Right atrium auricular region (tissue), 2 donors: ENCODE measurements at places on chromosomes 6 and 20. TPM values are rescaled to one million over a fixed set of nuclear protein-coding genes. Genes with fewer than 3 reads are reported as not detected.

- DNase-seq, result peak; percentile 70
These were observed 31.9 kb downstream of the NTSR1 start for GRCh38 chr20:62740286-62741141.

- peak; percentile 74 for DNase-seq
These were observed 765 bp upstream of the NKAIN2 start for GRCh38 chr6:123802697-123803503.

GRCh38 chr20:13625304-13625979 is 13.3 kb downstream of the TASP1 start:
- DNase-seq, result no peak

- no peak for DNase-seq
These were observed 117.1 kb downstream of the GRM4 start for GRCh38 chr6:34028691-34029360.

GRCh38 chr6:435441-436307 is 44.1 kb downstream of the IRF4 start:
- DNase-seq, result peak; percentile 43

DNA sequence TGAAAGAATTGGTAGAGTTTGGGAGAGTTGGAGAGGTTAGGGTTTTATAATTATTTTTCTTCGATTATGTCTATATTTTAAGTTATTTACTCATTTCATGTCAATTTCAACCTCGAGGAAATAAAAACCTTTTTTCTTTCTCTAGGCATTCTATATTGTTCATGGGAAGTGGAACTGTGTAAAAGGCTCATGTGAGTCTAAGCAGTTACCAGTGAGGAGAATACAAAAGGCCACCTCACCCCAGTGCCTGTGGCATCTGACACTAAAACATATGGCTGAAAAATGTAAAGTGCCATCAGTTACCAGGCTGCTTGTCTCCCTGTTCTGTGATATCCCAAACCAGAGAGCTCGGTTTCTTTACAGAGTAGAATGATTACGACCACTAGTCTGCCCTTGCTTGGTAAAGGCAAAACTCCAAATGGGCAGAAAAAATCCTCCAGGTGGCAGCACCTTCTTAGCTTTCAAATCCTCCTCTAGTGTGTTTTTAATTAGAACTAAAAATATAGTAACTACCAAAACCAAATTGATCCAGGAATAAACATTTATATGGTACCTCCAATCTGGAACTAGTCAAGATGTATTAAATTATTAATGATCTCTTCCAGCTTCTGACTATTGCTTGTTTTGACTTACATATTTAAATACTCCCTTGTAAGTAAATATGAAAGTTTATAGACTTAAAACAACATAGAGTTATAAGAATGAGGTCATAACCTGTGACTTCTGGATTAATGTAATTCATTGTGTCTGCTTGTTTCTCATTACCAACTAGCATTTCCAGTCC is 122.6 kb upstream of the MCHR2 start:
- no peak for DNase-seq

ZNF292 gene
- total RNA-seq, result 19.7 TPM

DNA sequence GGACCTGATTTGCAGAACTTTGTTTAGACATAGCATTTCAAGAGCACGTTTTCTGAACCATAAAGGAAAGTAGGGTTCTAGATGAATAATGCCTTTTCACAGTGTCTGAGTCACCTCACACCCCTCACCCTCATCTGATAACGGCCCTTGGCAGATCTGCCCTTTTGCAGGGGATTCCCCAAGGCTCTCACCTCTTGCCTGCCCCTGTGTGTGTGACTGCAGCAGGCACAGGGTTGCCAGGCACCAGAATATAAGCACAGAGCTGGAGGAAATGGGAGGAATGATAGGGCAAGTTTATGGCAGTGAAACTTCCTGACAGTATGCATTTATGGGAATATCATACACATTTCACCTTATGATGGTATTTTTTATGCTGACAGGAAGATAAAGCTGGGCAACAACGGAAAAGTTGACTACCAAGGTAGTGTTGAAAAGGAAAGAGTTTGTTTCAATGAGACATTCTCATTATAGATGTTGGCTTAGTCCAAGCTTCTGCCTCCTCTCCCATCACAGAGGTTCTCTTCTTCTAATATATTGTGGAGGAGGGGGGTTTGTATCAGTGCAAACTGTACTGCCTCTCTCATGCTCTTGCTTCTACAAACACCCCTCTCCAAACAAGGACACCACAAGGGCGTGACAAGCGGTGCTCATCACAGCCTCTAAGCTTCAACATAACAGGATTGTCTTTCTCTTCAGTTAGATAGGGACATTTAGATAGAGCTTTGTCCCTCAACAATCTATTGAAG is 101.5 kb upstream of the BACH2 start:
- DNase-seq, result no peak

EDEM2 gene
- 16.1 TPM for total RNA-seq

- no peak for DNase-seq
These were observed 344.9 kb downstream of the CDKAL1 start for GRCh38 chr6:20879121-20879520.

DNA sequence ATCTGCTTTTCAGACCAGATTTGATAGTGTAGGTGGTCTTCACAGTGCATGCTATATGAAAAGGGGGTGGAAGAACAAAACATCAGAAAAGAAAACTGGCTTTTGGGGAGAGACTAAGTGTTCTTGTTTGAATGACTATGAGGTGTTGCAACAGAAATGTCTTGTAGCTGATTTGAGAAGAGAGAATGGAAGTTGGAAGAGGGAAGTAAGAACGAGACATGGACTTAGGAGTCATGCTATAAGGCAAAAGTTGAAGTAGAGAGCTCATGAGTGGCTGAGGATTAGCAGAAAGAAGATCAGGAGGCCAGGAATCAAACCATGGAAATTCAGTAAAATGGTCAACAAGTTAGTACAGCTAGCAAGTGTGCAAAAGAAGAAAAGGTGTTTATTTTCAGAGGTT is 32.1 kb downstream of the FNDC1 start:
- DNase-seq, result no peak

- no peak for DNase-seq
These were observed 7.7 kb upstream of the CLIC5 start for GRCh38 chr6:46023216-46023915.

PGK2 gene
- not detected for total RNA-seq

CPNE5 gene
- total RNA-seq, result 47.4 TPM

OPRM1 gene
- total RNA-seq, result not detected

EEF1A2 gene
- 797 TPM for total RNA-seq

IER3 gene
- total RNA-seq, result 144 TPM

- no peak for DNase-seq
These were observed 32.1 kb downstream of the HLA-F start for GRCh38 chr6:29755295-29755871.
